Hippocampal formation (tissue), 2 donors: ENCODE measurements at places on chromosomes 11 and 22.

DNA sequence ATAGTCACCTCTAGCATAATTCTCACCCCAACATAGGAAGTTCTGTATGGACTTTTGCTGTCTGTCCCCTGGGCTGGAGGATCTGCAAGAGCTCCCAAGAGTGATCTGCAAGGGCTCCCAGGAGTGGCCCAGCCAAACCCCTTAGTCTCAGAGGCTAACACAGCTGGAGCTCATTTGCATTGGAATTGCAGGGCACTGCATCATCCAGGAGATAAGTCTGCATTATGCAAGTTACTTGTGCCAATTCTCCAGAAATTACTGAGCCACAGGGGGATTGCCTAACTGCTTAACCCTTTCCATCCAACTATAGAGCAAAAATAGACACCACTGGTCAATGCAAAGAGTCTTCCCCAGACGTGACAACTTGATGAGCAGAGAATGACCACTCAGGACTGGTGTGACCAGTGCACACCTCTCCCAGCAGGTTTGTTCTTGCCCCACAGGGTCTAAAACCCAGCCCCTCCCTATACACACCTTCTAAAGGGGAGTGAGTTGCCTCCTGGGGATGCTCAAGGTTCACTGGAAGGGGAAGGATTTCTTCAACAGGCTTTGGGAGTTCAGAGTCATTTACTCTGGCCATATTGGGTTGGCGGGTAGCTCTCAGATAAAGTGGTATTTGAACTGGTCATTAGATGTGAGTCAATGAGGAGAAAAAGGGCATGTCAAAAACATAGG lies 38.4 kb downstream of the POU2AF3 start:
- no peak for DNase-seq

DNA sequence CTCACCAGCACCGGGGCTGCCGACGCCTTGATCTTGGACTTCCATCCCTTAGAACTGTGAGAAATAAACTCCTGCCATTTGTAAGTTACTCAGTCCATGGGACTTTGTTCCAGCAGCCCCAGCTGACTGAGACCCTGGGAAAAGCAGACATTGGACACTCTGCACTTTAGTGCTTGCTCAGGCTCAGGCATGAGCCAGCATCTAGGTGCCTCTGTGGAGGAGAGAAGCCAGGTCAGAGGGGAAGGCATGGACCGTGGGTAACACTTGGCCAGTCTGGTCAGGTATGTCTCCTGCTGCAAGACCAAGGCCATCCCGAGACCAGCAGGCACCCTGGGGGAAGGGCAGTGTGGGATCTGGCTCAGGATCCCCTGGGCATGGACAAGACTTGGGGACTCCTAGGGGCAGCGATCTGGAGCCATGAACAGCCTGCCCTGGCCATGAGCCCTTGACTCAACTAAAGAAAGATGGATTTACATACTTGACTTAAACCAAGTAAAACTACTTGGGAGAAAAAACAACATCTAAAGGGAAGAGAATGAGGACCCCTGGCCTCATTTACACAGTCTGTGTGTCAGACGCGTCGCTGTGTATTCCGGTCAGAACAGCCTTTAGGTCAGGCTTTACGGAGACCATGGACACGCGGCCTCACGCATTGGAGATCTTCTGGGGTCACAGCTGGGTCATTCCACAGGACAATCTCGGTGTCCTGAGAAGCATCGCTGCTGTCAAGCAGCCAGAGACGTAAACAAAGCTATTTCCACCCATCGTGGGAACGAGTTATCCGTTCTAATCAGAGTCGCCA lies 497.1 kb downstream of the BRD1 start:
- DNase-seq = no peak

- DNase-seq = no peak
These were observed 13.9 kb upstream of the PNPLA5 start for GRCh38 chr22:43905681-43906080.

GRCh38 chr11:70502677-70503467 lies 104.5 kb downstream of the CTTN start:
- DNase-seq = no peak

GRCh38 chr11:129259931-129260348 lies 67.8 kb upstream of the ARHGAP32 start:
- peak; percentile 88 for DNase-seq

DNA sequence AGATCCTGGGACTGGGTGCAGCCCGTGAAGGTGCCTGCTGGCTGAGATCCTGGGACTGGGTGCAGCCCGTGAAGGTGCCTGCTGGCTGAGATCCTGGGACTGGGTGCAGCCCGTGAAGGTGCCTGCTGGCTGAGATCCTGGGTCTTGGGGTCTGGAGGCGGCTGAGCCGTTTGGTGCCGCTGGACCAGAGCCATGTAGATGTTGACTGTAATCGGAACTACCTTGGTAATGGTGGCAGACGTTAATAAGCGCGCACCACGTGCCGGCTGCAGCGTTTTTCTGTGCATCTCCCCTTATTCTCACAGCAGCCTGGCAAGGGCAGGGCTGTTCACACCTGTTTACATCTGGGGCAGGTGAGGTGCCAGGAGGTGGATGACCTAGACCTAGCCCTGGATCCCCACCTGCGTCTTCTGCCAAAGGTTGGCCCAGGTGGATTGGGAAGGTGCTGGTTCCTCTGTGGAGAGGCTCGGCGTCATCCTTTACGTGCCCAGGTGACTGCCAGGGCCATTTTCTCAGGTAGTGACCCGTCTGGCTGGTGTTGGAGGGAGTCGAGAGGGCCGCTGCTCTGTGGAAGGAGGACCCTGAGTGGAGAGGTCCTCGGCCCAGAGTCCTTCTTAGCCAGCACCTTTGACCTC lies 382.5 kb downstream of the TBC1D22A start:
- no peak for DNase-seq

GRCh38 chr22:50739279-50739691 lies 1.3 kb downstream of the ACR start:
- no peak for DNase-seq

- DNase-seq = no peak
These were observed 34.3 kb downstream of the PLEKHA7 start for GRCh38 chr11:16979703-16980622.

- no peak for DNase-seq
These were observed 6.4 kb upstream of the CCDC88B start for GRCh38 chr11:64333556-64333955.

DNA sequence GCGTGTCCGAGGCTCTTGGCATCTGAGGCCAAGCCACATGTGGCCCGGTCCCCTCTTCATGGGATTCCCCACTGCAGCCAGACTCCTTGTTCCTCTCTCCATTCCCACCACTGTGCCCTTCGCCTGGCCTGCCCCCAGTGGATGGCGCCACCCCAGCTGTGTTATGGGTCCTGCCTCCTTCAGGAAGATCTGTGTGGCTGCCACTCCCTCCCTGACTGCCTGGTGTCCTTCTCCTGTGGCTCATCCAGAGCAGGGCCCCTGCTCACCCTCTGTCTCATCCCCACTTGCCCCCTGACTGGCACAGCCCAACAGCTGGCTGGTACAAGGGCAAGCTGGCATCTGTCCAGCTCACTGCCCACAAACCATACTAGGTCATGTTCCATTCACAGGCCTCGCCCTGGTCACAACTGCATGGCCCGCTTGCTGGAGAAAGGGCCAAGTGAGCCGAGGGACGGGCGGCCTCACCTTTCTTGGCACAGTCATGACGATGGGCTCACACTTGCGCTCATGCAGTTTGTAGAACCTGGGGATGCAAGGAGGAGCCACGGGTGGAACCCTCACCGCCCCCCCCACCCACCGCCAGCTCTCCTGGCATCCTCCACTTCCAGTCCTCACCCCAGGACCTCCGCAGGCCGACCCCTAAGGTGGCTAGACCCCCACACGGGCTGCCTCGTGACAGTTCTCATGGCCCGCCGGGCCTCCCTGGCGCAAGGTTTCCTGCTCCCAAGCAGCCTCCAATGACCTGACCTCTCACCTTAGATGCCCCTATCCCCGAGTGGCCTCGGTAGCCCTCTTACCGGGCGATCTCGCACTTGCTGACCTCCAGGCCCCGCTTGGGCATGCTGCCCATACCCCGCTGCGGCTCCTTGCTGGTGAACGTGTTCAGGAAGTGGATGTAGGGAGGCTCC lies 2.1 kb upstream of the PTPRCAP start:
- no peak for DNase-seq

DNA sequence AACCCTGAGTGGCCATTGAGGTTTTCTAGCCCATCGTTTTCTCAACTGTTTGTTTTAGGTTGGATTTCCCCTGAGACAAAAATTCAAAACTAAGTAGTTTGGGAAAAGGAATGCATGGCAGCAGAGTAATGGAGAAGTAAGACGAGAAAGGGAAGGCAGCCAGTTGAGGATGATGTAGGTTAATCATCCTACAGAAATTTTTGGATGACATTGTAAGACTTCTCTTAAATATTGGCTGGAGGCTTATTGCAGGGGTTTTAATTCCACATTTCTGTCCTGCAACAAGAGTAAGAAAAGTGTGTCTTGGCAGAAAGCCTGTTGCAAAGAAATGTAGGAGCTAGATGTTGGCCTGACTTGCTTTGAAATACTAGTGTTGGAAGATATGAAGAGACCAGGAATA lies 308.8 kb downstream of the LUZP2 start:
- no peak for DNase-seq

- DNase-seq = no peak
These were observed 10.7 kb downstream of the DGCR8 start for GRCh38 chr22:20090730-20091240.

- no peak for DNase-seq
These were observed 8.3 kb downstream of the BRSK2 start for GRCh38 chr11:1397862-1398527.

DNA sequence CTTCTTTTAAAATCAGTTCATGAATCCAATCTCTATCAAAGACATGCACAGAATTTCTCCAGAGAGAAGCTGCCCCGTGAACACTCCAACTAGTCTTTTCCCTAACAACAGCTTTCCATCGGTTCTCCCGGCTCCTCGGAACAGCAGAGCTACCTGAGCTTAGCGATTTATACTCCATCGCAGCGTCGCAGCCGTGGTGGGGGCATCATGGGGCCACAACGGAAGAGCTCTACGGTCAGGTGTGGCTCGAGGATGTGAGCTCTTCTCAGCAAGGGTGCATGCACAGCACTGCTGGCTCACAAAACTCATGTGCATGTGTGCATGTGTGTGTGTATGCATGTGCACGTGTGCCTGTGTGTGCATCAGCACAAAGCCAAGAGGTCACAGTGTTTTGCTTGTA lies 11.7 kb upstream of the MOB2 start:
- DNase-seq = no peak

GRCh38 chr11:122634501-122634900 lies 21.0 kb upstream of the UBASH3B start:
- DNase-seq = no peak

- no peak for DNase-seq
These were observed 34.7 kb downstream of the NECTIN1 start for GRCh38 chr11:119694334-119694733.

GRCh38 chr11:106990331-106990730 lies 27.9 kb downstream of the GUCY1A2 start:
- peak; percentile 37 for DNase-seq

- DNase-seq = no peak
These were observed 10.4 kb downstream of the P2RY2 start for GRCh38 chr11:73228268-73229134.

DNA sequence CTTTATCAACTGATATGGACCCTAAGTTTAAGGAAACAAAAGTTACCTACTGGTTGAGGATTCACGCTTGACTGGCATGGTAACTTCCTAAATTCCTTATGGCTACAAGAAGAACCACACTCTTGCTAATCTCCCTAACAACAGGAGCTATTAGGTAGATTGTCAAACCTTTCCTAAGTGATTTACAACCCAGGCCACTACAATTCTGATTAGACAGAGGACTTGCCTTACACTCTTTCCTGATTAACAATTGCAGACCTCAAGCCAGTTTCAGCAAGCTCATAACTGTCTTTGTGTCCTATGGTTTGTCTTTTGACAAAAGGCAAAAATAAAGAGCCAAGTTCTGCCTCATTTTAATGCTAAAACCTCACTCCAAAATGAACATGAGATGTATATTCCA lies 16.3 kb downstream of the OR52K2 start:
- no peak for DNase-seq

GRCh38 chr11:35150454-35150853 lies 11.5 kb downstream of the CD44 start:
- no peak for DNase-seq

DNA sequence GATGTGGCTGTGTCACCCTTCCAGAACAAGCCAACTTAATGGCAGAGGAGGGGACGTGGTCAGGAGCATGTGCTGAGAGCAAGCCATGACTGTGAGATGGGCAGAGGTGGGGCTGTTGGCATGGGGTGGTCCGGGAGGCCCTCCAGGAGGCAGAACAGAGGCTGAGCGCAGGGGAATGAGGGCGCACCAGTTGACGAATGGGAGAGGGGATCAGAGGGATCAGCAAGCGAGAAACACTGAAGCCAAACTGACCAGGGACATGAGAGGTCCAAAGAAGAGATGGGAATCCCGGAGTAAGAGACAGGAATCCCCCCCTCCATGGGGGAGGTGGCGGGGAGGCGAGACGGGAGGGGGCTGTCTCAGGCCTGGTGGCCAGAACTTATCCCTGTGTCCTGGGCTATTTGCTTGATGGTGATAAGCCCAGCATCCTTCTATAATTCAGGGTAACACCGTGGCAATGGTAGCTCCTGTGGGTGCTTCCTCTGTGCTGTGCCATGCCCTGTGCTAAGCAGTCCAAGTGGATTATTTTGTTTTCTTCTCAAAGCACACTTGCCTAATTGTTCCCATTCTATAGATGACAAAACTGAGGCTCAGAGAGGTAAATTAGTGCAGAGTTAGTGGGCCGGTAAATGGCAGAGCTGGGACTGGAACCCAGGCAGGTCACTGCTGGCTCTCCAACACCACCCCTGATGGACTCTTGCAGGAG lies 83.4 kb upstream of the SHISAL1 start:
- no peak for DNase-seq

- no peak for DNase-seq
These were observed 30.6 kb downstream of the RSF1 start for GRCh38 chr11:77789731-77790476.

GRCh38 chr11:130323452-130324450 lies 9.0 kb upstream of the ZBTB44 start:
- no peak for DNase-seq

- DNase-seq = no peak
These were observed 689 bp downstream of the TAF10 start for GRCh38 chr11:6611092-6611962.

- no peak for DNase-seq
These were observed 54.8 kb upstream of the GAB2 start for GRCh38 chr11:78472382-78472781.

DNA sequence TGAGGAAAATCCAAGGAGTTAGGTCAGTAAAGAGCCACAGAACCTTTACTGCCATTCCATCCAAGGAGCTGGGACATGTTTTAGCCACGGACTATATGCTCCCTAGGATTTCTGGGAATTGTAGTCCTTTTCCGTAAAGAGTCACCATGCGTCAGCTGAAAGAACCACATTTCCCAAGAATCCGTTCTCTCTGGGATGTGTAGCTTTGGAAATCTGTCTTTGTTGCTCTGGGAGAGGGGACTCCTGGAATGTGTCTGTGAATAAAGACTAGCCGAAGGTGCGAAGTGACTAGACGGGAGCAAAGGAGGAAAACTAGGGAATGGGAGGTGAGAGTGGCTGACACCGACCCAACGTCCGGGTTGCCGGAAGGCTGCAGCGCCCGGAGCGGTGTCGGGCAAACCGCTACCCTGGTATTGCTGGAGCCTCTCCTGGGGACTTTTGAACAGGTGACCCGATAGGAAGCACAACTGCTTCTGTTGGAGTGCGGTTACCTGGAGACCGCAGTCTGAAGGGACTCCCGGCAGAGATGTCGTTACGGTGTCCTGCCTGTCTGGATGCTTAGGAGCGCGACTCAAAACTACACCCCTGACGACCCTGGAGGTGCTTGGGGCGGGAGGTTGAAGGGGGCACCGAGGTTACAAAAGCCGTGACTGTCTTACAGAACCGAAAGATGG lies at the start of gene IFTAP:
TSS of gene IFTAP (plus strand) at position 187 of the 674 bp plus-strand sequence. CDS start 15,602 bp downstream, outside the sequence.
- DNase-seq = peak; percentile 99
